RPMI7951 (cell line): ENCODE measurements at places on chromosomes 16 and 17. TPM values are rescaled to one million over a fixed set of nuclear protein-coding genes. Genes with fewer than 3 reads are reported as not detected.
A peak's percentile ranks its signal among the peaks of the same experiment; 100 is the strongest.

DNA sequence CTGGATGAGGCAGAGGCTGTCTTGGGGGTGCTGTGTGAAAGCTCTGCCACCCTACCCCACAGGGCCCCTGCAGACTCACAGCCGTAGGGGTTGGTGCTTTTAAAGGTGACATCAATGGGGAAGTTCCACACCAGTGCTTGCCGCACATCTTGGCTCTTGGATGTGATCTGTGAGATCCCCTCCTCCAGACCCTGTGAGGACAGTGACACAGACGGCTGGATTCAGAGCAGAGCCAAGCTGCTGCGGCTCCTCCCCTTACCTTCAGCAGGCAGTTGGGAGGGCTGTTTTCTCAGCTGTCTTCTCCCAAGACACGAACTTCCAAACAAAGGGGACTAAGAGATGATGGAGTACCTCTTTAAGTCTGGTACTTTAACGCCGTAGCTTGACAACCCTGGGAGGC lies 4.8 kb downstream of the B9D1 start:
- DNase-seq, result no peak

DNA sequence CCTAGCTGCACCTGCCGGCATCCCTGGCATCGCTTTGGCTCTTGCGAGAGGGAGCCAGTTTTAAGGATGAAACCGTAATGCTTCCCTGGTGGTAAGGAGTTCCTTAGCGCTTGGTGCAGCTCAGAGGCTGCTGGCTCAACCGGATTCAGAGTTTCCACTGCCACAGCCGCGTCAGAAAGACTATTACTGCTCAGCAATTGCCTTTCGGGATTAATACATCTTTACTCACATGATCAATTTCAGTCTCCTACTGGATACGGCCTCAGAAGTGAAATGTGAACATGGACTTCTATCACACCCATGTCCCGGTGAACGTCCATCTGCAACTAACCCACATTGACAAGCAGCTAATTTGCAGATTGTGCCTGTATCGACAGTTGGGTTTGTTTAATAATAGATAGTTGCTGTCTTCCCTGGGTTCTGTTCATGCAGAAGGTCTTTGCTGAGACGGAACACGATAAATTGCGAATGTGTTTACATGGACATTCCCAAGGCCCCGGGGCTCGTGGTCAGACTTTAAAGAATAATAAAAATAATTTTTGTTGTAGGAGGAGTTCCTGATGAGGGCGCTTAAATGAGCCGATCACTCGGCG lies 175.4 kb downstream of the ENGASE start:
- no peak for DNase-seq

- peak; percentile 91 for DNase-seq
These were observed at the start of gene MILR1 for GRCh38 chr17:64448665-64449512. MILR1 (plus strand) TSS chr17:64449115; CDS start chr17:64449169, 54 bp downstream.

DNA sequence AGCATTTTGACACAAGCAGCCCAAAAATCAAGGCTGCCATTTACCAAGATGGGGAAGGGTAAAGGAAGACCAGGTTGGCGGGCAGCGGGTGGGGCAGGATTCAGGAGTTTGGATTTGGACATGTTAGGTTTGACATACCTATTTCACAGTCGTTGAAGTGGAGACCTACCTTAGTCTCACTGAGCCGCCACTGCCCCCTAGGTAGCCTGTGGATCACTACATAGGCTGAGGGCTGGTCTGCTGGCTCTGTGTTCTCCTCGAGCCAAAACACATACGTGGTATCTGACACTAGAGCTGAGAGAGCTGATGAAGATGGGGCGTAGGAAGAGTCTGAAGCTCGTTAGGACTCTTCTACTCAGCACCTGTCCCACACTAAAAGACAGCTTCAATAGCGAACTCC lies 115.1 kb downstream of the HIC1 start:
- no peak for DNase-seq

DNA sequence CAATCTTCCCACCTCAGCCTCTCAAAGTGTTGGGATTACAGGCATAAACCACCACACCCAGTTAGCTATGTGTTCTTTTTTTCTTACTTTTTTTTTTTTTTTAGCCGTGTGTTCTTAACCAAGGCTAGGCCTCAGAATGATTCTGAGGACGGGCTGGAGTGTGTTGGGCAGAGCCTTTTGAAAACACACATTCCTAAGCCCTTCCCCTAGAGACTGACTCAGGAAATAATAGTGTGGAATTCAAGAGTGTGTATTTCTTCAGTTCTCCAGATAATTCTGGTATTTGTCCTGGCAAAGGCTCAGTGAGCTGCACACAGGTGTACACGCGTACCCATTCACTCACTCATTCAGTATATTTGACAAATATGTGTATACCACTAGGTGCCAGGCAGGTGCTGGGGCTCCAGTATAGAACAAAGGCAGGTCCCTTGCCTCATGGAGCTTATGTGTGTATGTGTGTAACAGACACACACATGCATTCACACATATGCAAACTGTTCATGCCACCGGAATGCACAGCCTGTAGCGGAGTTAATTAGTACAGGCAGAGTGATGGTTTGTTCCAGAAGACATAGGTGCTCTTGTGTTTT lies 19.4 kb upstream of the NFATC3 start:
- DNase-seq, result no peak

DNA sequence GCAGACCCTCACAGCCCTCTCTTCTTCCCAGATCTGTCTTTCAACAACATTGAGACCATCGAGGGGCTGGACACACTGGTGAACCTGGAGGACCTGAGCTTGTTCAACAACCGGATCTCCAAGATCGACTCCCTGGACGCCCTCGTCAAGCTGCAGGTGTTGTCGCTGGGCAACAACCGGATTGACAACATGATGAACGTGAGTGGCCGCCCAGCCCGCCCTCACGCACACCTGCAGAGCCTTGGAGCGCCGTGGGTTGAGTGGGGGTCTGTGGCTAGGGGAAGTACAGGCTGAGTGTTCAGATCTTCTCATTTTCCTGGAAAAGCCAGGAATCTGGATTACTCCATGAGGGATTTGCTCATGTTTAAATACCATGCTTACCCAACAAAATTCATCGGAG lies 15.2 kb downstream of the DRC3 start:
- no peak for DNase-seq

DNA sequence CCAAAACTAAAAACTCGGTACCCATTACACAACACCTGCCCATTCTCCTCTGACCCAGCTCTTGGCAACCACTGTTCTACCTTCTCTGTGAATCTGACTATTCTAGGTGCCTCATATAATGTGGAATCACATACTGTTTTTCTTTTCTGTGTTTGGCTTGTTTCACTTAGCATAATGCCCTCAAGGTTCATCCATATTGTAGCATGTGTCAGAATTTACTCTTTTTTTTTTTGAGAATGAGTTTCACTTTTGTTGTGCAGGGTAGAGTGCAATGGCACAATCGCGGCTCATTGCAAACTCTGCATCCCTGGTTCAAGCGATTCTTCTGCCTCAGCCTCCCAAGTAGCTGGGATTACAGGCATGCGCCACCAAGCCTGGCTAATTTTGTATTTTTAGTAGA lies 59.5 kb upstream of the RBL2 start:
- DNase-seq, result no peak

DNA sequence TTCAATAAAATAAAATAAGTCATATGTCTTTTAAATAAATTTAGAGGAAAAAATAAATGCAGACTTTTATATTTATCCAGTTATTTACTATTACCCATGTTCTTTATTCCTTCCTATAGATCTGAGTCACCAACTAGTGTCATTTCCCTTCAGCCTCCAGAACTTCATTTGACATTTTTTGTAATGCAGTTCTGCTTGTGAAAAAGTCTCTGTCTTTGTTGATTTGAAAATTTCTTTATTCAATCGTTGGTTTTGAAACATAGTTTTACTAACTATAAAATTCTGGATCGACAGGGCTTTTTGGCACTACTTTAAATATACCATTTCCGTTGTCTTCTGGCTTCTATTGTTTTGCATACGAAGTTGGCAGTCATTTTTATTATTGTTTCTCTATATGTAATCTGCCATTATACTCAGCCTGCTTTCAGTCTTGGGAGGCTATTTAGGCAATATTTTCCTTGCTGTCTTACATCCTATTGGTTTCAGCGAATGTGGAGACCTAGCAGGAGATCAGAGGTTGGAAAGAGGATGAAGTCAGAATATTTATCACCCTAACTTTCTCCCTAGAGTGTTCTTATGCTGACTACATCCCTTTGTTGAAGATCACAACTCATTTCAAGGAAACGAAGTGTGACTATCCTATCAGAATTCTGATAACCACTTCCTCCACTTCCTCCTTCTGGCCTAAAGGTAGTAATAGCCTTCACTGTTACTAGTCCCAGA lies 42.0 kb upstream of the SLC6A2 start:
- no peak for DNase-seq

- DNase-seq, result peak; percentile 46
These were observed 163.7 kb upstream of the CHMP6 start for GRCh38 chr17:80827646-80828643.

DNA sequence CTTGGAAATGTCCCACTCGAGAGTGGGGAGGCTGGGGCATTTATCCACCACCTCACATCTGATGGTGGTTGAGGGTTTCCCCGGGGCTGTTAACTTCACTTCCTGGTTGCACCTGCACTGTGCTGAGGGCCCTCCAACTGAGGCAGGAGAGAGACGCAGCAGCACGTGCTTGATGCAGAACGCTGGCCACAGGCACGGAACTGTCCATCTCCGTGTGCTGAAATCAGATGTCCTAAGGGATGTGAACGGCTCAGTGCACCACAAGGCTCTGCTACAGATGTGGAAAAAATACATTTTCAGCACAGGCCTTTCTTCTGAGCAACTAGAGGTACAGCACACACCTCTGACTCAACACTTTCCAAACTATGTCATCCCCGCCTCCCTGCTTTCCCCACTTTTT lies 114.8 kb upstream of the C16orf82 start:
- peak; percentile 5 for DNase-seq

GRCh38 chr17:69373069-69373468 lies 41.4 kb upstream of the MAP2K6 start:
- DNase-seq, result no peak

- DNase-seq, result no peak
These were observed 147.9 kb downstream of the STXBP4 start for GRCh38 chr17:55116440-55116914.

DNA sequence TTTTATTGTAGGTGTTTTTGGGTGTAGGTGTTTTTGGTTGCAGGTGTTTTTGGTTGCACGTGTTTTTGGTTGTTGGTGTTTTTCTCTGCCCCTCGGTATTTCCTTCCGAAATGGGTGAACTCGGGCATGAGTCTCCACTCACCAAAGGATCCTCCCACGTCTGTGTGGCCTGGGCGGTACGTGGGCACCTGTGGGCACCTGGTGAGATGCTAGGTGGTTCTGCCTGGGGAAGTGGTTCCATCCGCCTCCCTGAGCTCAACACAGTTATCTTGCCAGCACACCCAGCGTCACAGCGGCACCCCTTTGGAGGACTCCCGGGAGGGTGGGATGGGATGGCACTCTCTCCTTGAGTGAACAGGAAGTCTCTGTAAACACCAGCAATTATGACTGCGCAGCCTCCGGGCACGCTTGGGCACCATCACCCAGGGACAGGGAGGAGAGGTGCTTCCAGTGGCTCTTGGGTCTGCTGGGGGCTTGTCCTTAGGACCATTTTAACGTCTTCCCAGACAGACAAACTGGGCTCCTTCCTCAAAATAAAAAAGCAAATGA lies 29.8 kb downstream of the COX4I1 start:
- DNase-seq, result no peak

- no peak for DNase-seq
These were observed 5.6 kb downstream of the USH1G start for GRCh38 chr17:74917430-74917829.

DNA sequence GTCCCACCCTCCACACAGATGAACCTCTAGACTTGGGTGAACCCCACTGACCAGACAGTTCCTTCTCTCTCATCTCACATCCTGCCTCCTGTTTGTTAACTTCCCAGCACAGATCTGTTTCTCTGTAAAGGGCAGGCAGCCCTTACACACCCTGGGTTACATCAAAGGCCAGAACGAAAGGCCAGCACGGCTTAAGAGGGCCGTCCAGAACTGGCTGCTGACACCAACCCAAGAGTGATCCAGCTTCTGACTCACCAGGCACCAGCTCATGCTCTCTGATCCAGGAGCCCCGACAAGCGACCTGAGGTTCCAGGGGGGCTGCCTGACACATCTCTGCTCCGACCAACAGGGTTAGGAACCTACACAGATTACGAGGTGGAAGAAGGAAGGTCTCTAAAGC lies 86.9 kb downstream of the MRM3 start:
- no peak for DNase-seq

DNA sequence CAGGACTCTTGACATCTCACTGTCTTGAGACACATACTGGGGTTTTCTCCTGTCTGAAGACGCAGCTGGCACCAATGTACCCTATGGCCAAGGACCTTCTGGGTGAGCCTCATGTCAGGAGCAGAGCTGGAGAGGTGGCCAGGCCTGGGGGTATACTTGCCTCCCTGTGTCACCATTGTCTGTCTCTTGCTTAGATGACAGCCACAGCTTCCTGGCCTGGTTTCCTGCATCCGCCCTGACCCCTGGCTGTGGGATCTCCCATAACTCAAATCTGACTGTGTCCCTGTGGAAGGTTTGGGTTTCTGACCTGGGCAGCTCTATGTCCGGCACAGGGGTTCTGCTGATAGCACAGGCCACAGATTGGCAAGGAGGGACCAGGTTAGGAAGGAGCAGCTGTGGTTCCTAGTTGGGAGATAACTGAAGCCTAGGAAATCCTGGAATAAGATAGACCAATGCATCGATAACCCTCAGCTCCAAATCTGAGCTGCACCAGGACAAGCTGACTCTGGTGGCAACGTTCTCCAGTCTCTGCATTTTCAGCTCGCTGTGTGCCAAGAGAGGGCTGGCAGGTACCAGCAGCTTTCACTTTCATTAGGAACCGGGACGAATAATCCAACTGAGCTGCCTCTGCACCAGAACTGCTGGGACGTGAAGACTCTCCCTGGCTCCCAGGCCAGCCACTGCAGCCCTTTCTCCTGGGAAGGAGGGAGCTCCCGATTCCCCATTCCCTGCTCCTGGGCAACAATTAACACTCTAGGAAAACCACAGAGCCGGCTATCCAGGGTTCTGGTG lies 5.0 kb downstream of the DEXI start:
- DNase-seq, result no peak

TPSG1 gene
- total RNA-seq, result 0.24 TPM in 1 of 2 replicates, not detected in the other

ULK2 gene
- total RNA-seq, result 11.3 and 16.1 TPM in 2 replicates

CDRT15L2 gene
- total RNA-seq, result not detected in 2 replicates

DYNLL2 gene
- 7.6 and 8.0 TPM in 2 replicates for total RNA-seq

OR1A1 gene
- total RNA-seq, result not detected in 2 replicates

FOXN1 gene
- total RNA-seq, result not detected in 2 replicates

TMEM220 gene
- 0.98 and 4.2 TPM in 2 replicates for total RNA-seq
